ENCODE measurements at places on chromosomes 5 and 9.

DNA sequence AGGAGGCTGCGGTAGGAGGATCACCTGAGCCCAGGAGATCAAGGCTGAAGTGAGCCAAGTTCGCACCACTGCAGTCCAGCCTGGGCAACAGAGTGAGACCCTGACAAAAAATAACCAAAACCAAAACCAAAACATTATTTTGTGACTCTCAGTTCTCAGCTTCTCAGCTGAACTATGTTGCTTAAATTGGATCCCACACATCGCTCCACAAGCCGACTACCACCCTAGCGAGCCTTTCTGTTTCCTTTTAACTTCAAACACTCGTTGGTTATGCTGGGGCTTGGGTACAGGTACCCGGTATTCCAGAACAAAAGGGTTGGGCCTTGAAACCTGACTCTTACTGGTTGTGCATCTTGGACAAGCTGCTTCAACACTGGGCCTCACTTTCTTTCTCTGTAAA is 3.8 kb upstream of the PTGS1 start:
- no peak for DNase-seq

DNA sequence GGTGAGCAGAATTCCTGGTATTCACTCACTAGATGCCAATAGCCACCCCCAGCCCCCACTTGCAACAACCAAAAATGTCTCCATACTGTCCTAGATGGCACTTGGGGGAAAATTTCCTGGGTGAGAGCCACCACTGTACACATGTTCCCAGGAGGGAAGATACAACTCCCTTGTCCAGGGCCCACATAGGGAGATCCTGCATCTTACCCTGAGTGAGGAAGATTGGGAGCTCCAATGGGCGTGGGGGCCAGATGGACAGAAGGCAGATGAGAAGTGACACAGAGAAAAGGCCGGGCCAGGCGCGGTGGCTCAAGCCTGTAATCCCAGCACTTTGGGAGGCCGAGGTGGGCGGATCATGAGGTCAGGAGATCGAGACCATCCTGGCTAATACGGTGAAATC is 12.3 kb upstream of the IPPK start:
- no peak for DNase-seq

GRCh38 chr9:19788152-19788551 is 685 bp downstream of the SLC24A2 start:
- DNase-seq: no peak

GRCh38 chr9:81394881-81395675 is 294.3 kb downstream of the TLE1 start:
- DNase-seq: no peak

GRCh38 chr5:75993183-75993582 is 90.0 kb upstream of the SV2C start:
- DNase-seq: no peak

DNA sequence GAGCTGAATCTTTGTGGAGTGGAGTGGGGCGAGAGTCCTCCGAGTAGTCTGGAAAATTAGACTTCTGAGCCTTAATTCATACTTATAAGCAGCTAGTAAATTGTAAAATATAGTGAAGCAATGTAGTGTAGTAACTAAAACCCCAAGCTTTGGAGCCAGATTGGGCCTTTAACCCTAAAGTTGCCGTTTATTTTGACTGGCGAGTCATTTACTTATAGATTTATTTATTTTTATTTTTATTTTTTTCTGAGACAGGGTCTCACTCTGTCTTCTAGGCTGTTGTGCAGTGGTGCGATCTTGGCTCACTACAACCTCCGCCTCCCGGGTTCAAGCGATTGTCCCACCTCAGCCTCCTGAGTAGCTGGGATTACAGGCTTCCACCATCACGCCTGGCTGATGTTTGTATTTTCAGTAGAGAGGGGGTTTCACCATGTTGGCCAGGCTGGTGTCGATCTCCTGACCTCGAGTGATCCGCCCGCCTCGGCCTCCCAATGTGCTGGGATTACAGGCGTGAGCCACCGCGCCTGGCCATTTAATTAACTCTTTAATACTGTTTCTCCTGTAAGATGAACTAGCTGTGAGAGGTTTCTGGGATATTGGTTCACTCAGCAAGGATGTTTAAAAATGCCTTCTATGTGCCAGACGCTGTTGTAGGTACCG is 687 bp upstream of the RPS23 start:
- DNase-seq: no peak

DNA sequence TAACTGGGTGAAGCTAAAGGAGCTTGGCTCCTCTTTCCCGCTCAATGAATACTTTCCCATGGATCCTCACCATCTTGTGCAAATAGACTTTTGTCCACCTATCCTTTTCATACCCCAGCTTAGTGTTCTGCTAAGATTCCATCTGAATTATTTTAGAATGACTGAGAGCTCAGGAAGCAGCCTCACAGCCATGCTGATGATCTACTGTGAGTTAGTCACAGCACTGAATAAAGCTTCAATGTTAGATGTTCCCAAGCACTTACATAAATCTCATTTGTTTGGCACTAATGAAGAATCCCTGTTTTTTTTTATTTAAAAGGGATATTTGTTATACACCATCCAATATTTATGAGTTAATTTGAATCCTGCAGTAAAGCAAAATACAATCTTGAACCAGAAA is 317.6 kb upstream of the TRPC7 start:
- no peak for DNase-seq

DNA sequence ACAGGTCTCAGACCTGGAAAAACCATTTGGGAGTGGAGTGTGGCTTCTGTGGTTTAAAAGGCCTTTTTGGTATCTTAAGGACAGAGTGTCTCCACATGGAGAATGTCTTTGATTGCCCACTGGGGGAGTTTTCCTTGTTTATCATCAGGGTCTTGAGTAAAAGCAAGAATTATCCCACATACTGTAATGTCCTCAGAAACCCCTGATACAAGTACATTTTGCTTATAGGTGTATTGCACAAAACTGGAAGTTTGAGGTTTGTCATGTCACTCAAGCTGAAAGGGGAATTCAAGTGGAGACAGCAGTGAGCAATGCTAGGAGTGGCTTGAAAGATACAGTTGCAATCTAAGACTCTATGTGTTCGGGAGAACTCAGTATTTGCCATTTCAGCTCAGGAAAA is 62.7 kb upstream of the GRAMD2B start:
- no peak for DNase-seq

GRCh38 chr5:176547802-176548201 is 1.3 kb upstream of the CDHR2 start:
- DNase-seq: no peak

DNA sequence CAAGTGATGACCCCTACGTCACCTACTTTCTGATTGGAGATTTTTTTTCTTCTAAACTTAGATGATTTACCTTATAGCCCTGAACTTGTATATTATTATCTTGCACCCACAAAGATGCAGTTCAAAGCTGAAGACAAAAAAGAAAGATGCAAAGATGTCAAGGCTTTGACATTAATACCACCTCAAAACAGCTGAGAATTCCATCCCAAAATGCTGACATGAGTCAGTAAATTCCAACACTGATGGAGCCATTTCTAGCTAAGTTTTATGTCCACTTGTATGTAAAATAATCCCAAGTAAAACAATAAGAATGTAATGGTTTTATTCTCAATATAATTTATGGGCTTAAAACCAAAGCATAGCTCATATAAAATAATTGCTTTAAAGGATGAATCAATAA is 91.5 kb upstream of the CDH9 start:
- no peak for DNase-seq

- no peak for DNase-seq
Observed at GRCh38 chr5:115069087-115069968, 100.4 kb downstream of the TRIM36 start.

DNA sequence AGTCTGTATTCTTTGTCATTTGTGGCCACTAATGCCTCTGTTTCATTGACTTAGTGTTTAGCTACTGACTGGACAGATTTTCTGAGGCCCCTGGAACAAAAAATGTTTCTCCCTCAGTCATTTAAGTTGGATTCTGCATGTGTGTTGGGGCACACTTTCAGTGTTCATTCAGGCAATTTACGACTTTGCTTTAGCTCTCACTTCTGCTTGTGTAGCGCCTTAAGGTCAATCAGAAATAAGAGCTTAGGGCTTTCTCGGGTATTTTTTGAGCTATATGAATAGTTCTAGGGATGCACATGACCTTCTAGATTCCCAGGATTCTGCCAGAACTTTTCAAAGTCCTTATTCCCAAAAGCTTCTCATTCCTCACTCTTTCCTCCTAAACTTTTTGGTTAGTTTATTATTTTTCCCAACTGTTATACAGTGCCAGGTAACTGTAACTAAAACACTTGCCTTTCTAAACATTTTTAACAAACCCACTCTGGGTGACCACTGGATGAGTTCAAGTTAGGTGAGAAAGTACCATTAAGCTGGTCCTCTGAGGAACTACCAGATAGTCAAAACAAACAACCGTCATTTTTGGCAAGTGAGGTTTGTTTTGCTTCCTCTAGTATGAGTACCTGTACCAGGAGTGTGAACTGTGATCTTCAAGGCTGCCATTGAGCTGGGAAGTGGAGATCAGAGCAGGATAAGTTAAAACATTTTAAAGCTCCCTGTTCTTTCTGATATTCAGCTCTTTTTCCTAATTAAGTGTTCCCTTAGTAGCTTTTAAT is 571.3 kb upstream of the TLE4 start:
- DNase-seq: no peak

- no peak for DNase-seq
Observed at GRCh38 chr5:84058561-84058960, 326.1 kb downstream of the EDIL3 start.
